ENCODE measurements at places on chromosomes 2 and 18.

DNA sequence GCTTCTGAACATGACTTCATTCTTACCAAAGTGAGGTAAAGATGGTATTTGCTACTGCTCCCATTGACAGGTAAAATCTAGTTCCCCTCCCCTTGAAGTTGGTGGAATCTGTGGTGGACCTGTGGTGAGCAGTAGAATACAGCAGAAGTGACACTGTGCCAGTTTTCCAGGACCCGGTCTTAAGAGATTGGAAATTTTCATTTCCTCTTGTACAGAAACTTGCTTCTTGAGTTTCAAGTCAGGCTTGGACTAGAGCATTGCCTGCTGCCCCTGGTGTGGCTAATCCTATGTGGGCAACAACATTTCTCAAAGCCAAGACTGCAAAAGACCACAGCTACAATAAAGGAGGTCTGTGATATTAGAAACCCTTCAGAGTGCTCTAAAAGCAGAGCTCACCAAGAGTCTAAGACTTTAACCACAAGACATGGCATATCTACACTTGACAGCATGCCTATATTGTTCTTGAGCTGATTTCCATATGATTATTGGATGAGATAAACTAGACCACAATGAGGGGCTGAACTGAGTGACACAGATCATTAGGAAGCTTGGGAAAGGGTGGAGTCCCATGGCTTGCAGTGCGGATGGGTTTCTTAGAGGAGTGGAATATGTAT lies 458.1 kb downstream of the BCL11A start:
- no peak for DNase-seq

GRCh38 chr18:45749918-45750689 lies 26.1 kb downstream of the SLC14A1 start:
- DNase-seq: no peak

- DNase-seq: no peak
Observed at GRCh38 chr2:127020536-127020935, 86.4 kb downstream of the BIN1 start.

GRCh38 chr2:67854798-67855197 lies 208.0 kb downstream of the C1D start:
- DNase-seq: no peak

DNA sequence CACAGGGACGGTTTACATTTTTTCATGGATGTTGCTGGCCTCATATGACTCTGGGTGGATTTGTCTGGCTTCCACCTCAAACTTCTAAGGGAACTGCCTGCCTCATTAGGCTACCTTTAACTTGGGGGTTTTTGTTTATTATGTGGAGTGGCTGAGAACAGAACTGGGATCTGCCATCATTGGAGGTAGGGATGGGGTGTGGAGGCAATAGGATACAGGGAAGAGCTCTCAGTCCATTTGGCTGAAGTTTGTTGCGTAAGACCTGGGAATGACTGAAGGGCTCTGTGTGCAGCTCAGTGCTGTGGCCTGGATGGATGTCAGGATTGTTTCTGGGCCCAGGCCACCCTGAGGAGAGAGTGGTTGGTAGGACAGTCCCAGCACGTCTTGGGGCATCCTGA lies 31.2 kb downstream of the ASB1 start:
- DNase-seq: no peak

DNA sequence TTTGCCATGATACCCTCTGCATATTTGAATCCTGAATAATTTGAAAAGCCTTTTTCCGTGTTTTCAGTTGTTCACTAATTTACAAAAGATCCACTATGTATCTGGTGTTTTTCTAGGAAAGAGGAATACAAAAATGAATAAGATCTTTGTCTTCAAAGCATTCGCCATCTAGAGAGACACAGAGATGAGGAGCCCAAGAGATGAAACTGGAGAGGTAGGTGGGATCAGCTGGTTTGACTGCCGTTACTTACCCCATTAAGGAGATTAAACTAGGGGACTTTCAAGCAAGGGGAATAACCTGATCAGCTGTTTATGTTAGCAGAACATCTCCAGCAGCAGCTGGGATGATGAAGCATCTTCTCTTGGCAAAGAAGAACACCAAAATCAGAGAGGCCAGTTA lies 150.2 kb upstream of the SATB2 start:
- DNase-seq: no peak

DNA sequence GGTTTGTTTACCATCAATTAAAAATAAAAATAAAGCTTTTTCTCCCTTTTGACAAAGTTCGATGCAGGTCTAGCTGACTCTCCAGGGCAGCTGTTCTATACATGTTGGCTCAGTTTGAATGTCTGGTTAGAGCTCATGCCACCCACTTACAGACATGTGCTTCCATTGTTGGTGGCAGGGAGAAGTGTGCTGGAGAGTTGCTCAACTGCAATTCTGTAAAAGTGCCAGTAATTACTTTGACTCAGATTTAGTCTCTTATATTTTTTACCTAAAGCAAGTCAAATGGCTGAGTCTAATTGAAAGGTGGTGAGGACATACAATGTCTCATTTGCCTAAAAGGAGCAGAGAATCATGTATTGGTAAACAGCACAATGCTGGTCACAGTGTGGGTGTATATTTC lies 609.1 kb upstream of the SYT4 start:
- no peak for DNase-seq

DNA sequence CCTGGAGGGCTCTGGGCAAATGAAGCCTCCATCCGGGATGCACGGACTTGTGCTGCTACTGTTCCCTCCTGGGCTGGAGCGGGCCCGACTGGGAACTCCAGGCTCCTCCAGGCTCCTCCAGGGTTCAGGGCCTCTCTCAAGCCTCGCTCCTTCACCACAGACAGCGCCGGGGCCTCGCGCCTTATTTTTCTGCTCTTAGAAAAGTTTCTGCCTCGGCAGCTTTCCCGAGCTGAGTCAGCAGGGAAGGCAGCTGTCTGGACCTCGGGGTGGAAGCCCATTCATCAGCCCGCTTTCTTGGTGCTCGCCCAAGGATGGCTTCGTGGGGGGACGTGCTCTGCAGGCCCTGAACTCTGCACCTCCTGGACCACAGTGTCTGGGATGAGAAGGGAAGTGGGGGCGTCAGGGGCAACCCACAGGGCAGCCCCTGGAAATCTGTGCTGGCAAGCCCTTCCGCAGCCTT lies 12.9 kb upstream of the TEX51 start:
- DNase-seq: no peak

GRCh38 chr2:19784456-19784855 lies 117.3 kb downstream of the TTC32 start:
- no peak for DNase-seq

- no peak for DNase-seq
Observed at GRCh38 chr18:72727776-72728175, 140.0 kb downstream of the NETO1 start.

DNA sequence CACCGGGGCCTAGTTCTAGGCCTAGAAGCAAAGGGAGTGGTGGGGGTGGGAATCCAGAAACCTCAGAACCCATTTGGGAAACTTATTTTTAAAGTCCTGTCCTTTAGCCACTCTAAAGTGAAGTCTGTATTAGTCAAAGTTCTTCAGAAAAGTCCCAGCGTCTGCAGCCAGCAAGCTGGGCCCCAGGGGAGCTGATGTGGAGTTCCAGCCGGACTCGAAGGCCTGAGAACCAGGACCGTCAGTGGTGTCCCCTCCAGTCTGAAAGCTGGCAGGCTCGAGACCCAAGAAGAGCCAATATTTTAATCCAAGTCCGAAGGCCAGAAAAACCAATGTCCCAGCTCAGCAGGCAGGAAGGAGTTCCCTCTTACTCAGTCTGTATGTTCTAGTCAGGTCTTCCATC lies 32.4 kb downstream of the ID2 start:
- DNase-seq: no peak

- no peak for DNase-seq
Observed at GRCh38 chr18:53268455-53268854, 928.5 kb downstream of the DCC start.

- DNase-seq: no peak
Observed at GRCh38 chr2:212773808-212774339, 235.3 kb upstream of the ERBB4 start.

GRCh38 chr18:42338683-42339082 lies 383.6 kb downstream of the PIK3C3 start:
- no peak for DNase-seq

DNA sequence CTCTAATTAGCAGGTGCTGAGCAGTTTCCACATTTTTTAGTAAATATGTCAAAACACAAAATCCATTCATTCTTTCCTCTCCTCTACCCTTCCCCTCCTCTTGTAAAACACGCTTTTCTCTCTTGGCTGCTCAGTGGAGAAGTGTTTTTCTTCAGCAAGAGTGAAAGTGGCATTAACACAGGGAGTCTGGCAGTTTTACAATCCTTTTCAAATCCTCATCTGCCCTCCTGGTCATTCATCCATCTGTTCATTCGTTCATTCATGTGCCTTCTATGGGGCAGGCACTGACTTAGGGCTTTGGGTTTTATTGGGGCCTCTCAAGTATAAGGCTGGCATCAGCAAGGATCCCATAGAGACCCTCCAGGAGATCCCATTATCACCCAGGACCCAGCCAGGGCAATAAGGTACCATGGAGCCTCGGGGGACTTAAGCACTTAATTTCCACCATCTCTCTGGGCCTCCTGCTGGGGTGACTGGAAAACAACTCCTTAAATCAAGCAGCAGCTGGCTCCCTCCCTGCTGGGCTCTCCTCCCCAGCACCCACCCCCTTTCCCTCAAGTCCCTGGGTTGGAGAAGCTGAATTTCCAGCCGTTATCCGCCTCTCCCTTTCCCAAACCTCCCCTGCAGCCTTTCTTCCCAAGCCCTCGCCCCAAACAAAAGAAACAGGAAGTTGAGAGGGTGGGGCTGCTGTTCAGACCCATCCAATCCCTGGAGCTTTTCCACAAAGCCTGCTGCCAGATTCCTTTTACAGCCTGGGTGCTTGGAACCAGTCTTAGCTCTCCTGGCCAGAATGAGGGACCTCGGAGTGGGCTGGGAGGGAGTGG lies 32.6 kb downstream of the MARCHF4 start:
- DNase-seq: no peak

DNA sequence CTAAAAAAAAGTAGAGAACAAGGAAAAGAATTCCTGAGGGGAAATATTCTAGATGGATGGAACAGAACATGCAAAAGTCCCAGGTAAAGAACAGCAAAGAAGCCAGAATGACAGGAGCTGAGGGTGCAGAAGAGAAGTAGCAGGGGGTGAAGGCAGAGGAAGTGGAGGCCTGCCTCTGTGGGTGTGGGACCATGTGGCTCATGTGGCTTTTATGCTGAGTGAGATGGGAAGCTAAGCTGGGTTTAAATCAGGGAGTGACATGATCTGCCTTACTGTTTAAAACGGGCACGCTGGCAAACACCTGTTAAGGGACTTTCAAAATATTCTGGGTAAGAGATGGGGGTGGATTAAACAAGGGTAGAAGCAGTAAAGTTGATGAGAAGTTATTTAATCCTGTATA lies 40.0 kb downstream of the GKN2 start:
- no peak for DNase-seq

GRCh38 chr2:241009601-241010530 lies 11.4 kb downstream of the SNED1 start:
- no peak for DNase-seq

- peak; percentile 87 for DNase-seq
Observed at GRCh38 chr2:45173513-45173912, 164.3 kb upstream of the SIX2 start.

DNA sequence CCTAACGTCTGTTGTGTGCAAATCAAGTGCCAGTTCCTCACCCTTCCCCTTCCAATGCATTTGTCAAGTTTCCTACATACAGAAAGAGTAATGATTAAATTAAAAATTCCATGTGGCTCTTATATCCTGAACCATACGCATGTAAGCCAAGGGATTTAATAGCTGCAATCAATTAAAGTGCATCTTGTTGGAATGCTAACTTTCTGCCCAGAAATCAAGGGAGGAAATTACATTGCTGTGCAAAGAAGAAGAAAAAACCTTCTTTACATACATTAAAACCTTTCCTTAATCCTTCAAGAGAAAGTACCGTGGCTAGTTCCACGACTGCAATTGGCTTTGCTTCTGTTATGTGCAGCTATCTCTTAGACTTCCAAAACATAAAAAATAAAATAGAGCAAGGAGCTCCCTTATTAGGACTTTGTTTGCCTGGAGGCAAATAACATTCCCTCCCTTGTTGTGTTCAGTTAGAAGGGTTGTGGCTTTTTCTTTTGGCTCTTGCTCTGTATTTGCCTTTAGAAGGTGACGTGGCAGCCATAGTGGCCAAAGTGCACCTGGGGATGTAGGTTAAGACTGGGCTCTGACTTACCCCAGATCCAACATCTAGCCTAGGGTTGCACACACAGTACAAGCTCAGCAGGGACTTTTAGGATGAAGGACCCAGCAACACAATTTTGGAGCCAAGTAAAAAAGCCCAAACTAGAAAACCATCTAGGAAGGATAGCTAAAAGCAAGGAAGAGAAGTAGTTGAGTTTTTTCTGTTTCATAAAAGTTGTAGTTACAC lies 158.3 kb downstream of the ANTXR1 start:
- no peak for DNase-seq

DNA sequence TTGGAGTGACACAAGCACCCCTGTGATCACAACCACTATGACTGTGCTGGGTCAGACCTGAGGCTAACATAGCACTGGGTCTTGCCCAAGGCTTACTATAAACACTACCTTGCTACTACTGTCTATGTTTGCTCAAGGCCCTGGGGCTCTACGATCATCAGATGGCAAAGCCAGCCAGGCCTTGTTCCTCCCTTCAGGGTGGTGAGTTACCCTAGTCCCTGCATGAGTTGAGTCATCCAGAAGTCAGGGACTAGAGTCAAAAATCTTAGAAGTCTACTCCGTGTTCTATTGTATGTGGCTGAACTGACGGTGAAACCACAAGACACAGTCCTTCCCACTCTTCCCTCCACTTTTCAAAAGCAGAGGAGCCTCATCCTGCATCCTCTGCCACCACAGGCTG lies 551.2 kb upstream of the FSIP2 start:
- no peak for DNase-seq

GRCh38 chr2:159402790-159403189 lies 116.3 kb upstream of the WDSUB1 start:
- DNase-seq: no peak

GRCh38 chr2:190443778-190444481 lies 35.8 kb downstream of the MFSD6 start:
- DNase-seq: peak; percentile 5

DNA sequence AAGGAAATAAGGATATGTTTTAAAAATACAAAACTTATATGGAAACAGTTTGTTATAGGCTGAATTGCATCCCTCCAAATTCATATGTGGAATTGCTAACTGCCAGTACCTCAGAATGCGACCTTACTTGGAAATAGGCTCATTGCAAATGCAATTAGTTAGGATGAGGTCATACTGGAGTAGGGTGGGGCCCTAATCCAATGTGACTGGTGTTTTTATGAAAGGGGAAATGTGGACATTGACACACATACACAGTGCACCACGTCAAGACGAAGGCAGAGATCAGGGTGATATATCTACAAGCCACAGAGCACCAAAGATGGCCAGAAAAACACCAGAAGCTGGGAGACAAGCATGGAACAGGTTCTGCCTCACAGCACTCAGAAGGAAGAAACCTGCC lies 494.2 kb downstream of the TSN start:
- no peak for DNase-seq

- DNase-seq: no peak
Observed at GRCh38 chr2:235695602-235695895, 201.7 kb downstream of the AGAP1 start.

DNA sequence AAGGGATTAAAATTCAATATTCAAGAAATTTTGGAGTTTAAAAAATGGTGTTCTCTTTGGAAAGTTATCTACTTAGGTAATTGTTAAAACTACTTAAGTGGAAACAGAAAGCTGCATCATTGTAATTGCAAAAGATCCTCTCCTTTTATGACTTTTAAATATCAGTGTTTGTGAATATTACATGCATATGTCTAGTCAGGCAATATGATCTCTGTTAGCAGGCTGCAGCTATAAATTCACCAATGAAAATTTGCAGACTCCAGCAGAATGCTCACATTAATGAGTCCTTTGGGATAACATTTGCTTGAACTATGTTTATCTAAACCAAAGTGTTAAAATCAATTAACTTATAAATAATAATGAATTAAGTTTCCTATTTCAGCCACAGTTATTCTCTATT lies 59.2 kb upstream of the CSRNP3 start:
- no peak for DNase-seq

Data from epithelial cell of prostate (primary cell).